ENCODE measurements at places on chromosomes 16 and 17.

DNA sequence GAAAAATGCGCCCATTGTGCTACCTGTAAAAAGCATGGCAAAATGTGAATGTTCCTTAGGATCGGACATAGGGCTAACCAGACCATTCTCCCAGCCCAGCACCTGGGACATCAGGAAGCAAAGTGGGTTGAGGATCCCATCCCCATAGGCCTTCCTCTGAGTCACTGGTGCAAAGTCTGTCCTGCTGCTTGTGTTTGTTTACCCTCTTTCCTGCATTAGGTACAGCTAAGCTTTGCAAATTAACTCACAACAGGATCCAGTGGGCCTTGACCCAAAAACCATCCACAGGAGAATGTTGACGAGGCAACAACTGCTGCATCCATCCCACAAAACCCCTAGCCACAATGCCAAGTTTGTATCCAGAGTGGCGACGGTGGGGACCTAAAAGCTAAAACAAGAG is 106.2 kb downstream of the GRIN2A start:
- no peak for DNase-seq

DNA sequence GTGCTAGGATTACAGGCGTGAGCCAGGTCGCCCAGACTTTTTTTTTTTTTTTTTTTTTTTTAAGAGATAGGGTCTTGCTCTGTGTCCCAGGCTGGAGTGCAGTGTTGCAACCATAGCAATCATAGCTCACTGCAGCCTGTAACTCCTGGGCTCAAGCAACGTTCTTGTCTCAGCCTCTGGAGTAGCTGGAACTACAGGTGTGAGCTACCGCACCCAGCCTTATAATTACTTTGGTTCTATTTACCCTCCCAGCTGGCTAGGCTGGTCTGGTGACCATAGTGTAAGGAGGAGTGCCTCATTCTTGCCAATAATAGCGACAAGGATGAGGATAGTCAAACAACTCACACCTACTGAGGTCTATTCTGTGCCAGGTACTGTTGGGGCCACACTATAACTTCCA is 39.6 kb upstream of the USP7 start:
- no peak for DNase-seq

GRCh38 chr17:77889135-77889505 is 69.4 kb upstream of the TNRC6C start:
- no peak for DNase-seq

DNA sequence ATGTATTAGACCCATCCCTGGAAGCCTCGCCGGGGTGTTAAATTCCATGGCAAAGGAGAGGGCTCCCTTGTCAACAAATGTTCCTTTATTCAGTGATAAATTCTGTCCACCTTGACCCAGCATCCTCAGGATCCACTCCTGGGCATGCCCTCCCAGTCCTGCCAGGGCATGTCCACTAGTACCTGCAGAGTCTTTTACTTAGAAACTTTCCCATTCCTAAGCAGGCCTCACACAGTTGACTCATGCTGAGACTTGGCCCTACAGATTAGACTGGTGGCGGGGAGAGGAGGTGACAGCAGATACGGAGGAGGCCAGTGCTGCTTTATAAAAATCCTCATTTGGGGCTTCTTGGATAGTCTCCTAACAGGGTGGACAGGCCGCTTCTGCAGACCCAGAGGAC is 88.8 kb downstream of the CYLD start:
- no peak for DNase-seq

DNA sequence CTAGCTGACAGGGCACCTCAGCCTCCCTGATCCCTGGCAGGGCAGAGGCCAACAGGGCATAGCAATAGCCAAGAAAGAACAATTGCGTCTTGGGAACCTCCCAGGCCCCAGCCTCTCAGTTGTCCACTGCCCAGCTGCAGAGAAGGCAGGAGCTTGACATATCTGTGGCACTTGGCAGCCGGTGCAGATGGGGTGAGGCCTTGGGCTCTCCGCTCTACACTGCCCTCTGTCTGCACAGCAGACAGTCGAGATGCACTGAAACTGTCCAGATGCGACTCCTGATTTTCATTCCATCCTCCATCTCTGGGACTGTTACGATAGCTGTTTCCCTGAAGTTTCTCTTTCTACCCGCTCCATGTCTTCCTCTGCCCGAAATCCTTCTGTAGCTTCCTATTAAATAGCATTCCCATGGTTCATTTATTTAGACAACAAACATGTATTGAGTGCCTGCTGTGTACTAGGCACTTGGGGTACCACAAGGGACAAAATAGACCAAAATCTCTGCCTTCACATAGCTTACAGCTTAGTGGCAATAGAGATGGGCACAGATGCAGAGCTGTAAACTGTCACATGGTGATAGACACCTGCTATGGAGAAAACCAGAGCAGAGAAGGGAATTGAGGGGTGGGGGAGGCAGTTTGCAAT is 3.3 kb downstream of the POLR3E start:
- peak; percentile 67 for DNase-seq

- no peak for DNase-seq
Measured at GRCh38 chr17:882827-883585, 96.6 kb downstream of the NXN start.

GRCh38 chr16:79130616-79131015 is 469.9 kb downstream of the MAF start:
- DNase-seq: no peak

- DNase-seq: no peak
Measured at GRCh38 chr17:69567130-69567529, 152.6 kb downstream of the MAP2K6 start.

DNA sequence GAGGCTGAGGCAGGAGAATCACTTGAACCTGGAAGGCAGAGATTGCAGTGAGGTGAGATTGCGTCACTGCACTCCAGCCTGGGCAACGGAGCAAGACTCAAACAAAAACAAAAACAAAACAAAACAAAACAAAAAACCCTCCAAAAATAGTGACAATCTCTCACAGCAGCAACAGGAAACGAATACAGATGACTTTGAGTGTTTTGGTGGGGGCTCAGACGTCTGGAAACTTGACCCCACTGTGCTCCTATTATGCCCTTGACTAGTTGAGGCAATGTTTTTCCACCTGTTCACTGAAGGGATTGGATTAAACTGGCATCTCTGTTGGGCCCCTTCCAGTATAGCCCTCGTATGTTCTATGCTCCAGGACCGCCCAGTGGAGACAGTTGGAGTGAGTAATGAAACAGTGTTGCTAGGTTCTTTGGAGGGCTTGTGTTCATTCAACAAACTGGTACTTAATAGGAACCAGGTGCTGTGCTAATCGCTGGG is 167.0 kb downstream of the UTP18 start:
- no peak for DNase-seq

DNA sequence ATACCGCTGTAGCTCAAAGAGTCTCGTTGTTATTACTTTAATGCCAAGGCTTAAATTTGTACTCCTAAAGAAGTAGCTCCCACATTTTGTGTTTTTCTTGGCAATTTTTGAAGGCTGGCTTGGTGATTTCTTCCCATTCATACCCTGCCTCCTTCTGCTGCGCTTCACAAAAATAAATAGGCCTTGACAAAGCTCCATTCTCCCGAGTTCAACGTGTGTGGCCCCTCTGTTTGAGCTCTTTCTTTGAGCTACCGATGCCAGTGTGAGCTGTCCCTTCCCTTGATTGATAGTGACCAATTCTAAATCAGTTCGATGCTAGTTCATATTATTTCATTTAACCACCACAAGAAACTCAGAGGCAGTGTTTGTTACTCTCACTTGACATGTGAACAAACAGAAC is 96.8 kb downstream of the MAP2K6 start:
- DNase-seq: no peak

DNA sequence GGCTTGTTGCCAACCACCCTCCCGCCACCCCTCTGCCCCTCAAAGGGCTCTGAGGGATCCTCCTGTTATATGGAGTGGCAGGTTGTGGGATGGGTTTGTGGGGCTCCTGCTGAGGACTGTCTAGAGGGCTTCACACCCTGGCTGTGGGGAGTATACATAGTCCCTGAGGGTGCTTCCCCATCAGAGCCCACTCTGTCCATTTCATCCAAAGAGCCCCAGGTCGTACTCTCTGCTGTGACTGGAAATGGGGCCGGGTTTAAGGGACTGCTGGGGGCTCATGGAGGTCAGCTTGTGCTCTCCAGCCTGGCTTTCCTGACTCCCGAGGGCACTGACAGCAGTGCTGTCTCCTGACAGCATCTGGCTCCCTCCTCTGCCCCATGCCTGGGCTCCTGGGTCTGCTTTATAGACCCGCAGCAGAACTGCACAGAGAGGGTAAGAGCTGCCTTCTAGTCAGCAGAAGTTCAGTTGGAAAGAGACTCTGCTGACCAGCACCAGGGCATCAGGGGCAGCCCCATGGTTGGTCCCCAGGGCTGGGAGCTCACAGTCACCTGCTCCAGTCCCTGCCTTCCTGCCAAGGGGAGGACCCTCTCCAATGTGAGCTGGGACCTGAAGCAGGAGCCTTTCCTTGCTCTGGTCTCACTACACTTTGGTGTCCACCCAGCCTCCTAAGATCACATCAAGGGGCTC is 17.8 kb upstream of the TNS4 start:
- DNase-seq: no peak

DNA sequence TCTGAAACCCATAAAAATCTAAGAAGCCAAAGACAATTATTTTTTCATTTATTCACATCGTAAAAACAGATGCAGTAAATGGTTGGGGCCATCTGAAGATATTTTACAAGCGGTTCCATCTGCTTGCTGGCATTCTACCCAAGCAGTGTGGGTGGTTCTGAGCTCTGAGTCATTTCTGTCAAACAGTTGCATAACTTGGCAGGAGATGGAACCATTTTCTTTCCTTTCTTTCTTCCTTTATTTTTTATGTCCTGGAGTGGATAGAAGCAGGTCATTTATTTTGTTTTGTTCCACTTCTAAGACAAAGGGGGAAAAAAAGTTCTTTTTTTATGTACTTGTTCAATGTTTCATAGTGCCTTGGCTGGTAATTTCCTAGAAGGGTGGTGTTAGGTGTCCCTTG is 1151.9 kb upstream of the GOT2 start:
- DNase-seq: no peak

GRCh38 chr17:82909322-82909904 is 69.6 kb upstream of the ZNF750 start:
- DNase-seq: no peak

- DNase-seq: no peak
Measured at GRCh38 chr17:76379275-76379641, 5.2 kb upstream of the SPHK1 start.

- DNase-seq: no peak
Measured at GRCh38 chr17:64281962-64282752, 19.1 kb upstream of the TEX2 start.

- DNase-seq: no peak
Measured at GRCh38 chr17:18262641-18263040, 2.2 kb downstream of the MIEF2 start.

- no peak for DNase-seq
Measured at GRCh38 chr17:1695365-1695764, 10.7 kb upstream of the PRPF8 start.

Data from H1 (cell line).